Astrocyte of the hippocampus (primary cell): ENCODE measurements at places on chromosomes 16 and 17.

- no peak for DNase-seq
These were observed 171.1 kb downstream of the SNX29 start for GRCh38 chr16:12147681-12148080.

DNA sequence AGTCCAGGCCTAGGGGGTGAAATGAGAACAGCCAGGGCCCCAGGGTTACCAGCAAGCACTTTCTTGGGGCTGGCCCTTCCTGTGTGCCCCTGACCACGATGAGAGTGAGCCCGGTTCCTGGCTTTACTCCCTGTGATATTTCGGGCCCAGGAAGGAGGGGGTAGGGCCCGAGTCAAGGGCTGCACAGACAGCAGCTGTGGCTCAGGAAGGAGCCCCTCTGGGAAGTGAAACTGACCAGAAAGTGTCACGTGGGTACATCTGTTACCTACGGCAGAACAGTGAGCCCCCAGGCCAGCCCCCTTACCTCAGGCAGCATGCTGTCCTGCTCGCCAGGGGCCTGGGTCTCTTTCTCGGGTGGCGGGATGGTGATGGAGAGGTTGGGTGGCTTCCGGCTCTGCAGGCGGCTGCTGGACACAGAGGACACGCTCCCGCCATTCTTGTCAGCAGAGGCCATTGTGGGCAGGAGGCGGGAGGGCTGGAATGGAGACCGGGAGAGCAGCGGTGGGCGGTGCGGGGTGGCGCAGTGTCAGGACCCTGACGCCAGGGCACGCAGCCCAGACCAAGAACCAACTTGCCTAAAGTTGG, 13.8 kb downstream of the AANAT start:
- no peak for DNase-seq

DNA sequence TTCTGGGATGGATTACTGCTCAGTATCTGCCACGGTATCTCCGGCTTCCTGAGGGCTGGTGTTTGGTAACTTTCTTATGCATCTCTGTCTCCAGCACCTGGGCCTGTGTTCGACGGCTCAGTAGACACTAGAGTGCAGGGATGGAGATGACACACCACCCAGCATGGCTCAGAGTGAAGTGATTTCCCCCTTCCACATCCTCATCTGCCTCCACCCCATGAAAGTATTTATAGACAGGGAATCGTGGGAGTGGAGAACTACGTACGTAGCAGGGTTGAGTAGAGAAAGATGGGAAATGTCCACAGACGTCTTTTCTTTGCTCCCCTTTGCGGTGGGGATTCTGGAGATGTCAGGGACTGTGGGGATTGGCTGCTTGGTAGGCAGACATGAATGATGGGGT, 11.8 kb upstream of the SLC25A19 start:
- no peak for DNase-seq

DNA sequence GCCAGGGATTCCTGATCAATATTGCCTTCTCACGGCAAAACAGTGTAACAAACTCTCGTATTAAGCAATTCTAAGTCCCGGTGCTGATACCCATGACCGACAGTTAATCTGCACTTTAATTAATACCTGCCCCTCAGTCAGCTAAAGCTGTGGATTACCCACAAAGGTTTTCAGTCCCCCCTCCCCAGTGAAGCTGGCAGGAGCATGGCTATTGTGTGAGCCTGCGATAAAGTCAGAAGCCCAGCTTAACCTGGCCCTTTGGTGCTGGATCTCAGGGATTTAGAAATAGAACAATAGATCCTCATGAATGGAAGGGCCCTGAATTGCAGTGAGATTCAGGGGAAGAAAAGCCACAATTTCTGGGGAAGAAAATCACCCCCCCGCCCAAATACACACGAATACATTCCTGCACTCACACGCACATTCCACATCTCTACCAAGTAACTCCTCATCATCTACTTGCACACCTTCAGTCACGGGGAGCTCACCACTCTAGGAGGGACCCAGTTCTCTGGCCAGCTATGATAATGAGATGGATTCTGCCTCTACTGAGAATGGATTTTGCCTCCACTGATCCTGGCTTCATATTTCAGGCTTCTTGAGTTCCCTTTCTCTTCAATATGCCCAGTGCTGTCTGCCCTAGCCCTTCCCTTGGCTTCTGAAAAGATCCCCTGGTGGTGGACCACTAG, 102.6 kb downstream of the WSCD1 start:
- no peak for DNase-seq

DNA sequence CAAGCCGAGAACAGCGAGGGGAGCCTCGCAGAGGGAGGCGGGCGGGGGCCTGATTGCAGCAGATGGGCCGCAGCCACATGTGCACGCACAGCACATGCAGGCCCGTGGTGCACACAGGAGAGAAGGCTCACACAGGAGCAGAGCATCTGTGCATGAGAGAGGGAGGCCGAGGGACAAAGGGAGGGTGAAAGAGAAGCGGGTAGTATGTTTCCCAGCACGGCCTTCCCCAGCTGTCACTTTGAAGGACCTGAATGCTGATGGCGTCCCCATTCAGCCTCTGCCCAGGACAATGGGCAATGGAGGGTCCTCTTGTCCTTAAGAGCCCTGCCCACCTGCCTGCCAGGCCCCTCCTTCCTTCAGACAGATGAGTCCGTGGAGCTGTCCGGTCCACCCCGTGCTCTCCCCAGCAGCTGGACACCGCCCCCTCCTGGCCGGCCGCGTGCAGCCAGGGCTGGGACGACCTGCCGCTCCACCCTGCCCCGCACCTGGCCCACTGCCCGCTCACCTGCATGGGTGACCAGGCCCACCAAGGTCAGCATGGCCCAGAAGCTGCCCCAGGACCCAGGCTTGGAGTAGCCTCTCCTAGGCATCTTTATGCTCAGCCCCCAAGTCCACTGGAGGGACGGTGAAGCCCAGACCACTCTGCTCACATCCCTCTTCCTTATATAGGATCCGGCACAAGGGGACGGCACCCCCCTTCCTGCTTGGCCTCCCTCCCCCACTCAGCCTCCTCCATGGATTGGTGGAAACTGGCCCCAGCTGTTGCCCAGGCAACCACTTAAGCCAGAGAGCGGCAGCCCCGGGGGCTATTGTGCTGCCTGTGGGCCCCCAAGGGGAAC, at the start of gene BTBD17:
TSS of gene BTBD17 (minus strand) at position 639 of the 839 bp plus-strand sequence. CDS start at position 590, 49 bp downstream.
- DNase-seq = peak; percentile 61
